ENCODE measurements at places on chromosomes 2 and 18. TPM values are rescaled to one million over a fixed set of nuclear protein-coding genes. Genes with fewer than 3 reads are reported as not detected.

Gene KCNE4
- not detected for total RNA-seq

Gene RGPD8
- total RNA-seq: 30.0 TPM

Gene MARCO
- not detected for total RNA-seq

Gene MYOM1
- total RNA-seq: 3.5 TPM

DNA sequence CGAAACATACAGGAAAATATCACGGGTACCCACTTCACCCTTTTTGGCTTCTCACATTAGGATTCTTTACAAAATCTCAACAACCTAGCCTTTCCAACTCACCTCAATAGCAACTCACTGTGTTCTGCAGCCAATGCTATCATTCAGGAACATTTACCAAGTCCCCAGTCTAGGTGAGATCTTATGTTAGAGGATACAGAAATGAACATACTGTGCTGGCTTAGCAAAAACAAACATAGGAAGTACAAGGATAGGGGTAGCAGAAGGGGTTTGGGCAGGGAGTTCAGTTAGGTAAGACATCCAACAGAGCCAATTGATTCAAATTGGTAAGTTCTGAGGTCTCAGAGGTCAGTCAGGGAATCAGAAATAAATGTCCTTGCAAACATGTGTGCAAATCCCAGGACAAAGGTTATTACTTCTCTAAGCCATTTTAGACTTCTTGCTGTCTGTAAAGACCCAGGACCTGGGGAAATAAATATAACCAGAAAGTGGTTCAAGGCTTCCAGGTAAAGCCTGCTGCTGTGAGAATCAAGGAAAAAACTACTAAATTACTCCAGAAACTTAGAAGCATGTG is 556.3 kb upstream of the CHAC2 start:
- no peaks in the 10 kb centered on the region for H3K27me3 ChIP-seq
- H3K4me1 ChIP-seq: no peaks in the 10 kb centered on the region
- no peak overlapping the region for H3K4me3 ChIP-seq
- H3K27ac ChIP-seq: no peak overlapping the region

- no peaks in the 10 kb centered on the region for H3K36me3 ChIP-seq
- no peak overlapping the region for H3K27ac ChIP-seq
- H3K27me3 ChIP-seq: no peaks in the 10 kb centered on the region
These were observed 398.2 kb upstream of the TRIB2 start for GRCh38 chr2:12318427-12319057.

GRCh38 chr18:10197097-10197496 is 257.3 kb upstream of the APCDD1 start:
- no peaks in the 10 kb centered on the region for H3K27me3 ChIP-seq
- H3K4me1 ChIP-seq: no peaks in the 10 kb centered on the region
- H3K36me3 ChIP-seq: no peaks in the 10 kb centered on the region
- no peak overlapping the region for H3K4me3 ChIP-seq

DNA sequence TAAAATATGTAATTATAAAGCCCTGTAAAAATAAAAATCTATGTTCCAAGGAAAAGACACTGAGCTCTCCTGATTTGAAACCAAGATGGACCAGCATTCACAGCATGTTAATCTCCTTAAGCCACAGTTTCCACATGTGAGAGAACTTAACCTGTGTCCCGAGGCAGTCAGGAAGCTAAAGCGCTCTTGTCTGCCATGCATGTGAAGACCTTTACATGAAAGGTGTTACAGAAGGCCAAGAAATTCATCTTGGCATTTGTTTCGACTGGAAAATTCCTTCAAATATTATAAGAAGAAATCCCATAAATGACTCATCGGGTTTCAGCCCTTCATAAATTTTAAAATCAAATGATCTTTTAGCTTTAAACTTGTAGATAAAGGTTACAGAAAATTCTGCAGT is 328.6 kb downstream of the CDH2 start:
- H3K36me3 ChIP-seq: no peaks in the 10 kb centered on the region
- no peak overlapping the region for H3K4me3 ChIP-seq
- H3K27ac ChIP-seq: no peak overlapping the region

- no peaks in the 10 kb centered on the region for H3K36me3 ChIP-seq
- no peaks in the 10 kb centered on the region for H3K27me3 ChIP-seq
- no peak for DNase-seq
- H3K4me1 ChIP-seq: no peaks in the 10 kb centered on the region
- H3K27ac ChIP-seq: no peak overlapping the region
These were observed 167.8 kb downstream of the PMAIP1 start for GRCh38 chr18:60067426-60068210.

DNA sequence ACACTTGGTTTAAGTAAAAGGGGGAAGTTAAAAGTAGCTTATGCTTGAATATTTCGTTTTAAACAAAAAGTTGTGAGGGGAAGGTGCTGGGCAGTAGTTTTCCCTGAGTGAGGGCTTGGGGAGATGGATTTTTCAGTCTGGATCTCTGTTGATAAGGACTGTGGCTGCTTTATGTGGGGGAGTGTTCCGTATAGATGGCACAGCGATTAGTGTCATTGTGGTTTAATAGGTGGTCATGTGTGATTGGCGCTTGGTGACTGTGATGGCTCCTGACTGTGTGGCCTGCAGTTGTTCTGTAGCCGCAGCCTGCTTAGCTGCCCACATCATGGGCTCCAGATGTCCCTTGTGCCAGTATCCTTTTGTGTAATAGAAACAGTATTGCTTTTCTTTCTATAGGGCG is 156.2 kb downstream of the WDSUB1 start:
- no peak for DNase-seq
- H3K27ac ChIP-seq: no peak overlapping the region
- H3K27me3 ChIP-seq: no peaks in the 10 kb centered on the region
- no peaks in the 10 kb centered on the region for H3K4me1 ChIP-seq

DNA sequence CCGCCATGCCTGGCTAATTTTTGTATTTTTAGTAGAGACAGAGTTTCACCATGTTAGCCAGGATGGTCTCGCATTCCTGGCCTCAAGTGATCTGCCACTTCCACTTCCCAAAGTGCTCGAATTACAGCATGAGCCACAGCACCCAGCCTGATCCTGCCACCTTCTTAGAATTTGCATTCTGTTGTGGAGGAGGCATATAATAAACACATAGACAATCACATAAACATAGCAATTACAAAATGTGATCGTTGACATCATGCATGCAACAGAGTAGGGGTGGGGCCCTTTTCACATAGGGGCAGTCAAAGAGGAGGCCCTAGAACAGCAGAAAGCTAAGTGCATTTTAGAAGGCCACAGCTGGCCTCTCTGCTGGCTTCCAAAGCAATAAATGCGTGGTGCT is 39.9 kb upstream of the TSPYL6 start:
- H3K4me3 ChIP-seq: no peak overlapping the region
- no peak overlapping the region for H3K27ac ChIP-seq
- DNase-seq: no peak
- H3K4me1 ChIP-seq: no peaks in the 10 kb centered on the region
- no peaks in the 10 kb centered on the region for H3K27me3 ChIP-seq

DNA sequence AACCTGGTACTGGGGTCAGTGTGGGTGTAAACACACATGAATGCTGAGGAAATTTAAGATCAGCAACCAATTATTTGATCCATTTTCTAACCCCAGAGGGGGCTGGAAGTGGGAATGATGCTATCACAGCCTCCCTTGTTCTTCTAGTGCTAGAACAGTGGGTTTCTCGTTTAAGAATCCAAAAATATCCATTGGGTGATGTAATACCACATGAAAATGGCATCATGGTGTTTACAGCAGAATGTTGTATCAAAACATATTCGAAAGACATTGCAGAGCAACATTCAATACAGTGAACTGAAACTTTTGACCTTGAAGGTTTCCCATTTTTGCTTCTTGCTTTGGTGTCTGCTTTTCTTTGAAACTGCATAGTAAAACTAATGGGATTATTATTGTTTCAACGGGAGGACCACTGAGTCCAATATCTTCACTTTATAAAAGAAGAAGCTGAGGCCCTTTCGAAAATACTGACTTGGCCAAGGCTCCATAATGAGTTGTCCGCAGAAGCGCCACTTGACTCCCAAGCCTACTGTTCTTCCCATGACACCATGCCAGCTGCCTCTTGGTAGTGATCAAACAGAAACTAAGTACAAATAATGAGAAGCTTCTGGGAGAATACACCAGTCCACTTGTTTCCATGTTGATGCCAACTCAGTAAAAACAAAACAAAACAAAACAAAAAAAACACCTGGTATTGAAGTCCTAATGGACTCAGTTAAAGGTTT is 106.1 kb downstream of the COLEC12 start:
- H3K27me3 ChIP-seq: peaks cover 4% of the 10 kb centered on the region
- H3K36me3 ChIP-seq: no peaks in the 10 kb centered on the region
- H3K27ac ChIP-seq: no peak overlapping the region
- no peaks in the 10 kb centered on the region for H3K4me1 ChIP-seq

- H3K4me1 ChIP-seq: no peaks in the 10 kb centered on the region
- no peak overlapping the region for H3K27ac ChIP-seq
- H3K27me3 ChIP-seq: no peaks in the 10 kb centered on the region
These were observed 181.1 kb upstream of the ACAA2 start for GRCh38 chr18:49994410-49994809.

DNA sequence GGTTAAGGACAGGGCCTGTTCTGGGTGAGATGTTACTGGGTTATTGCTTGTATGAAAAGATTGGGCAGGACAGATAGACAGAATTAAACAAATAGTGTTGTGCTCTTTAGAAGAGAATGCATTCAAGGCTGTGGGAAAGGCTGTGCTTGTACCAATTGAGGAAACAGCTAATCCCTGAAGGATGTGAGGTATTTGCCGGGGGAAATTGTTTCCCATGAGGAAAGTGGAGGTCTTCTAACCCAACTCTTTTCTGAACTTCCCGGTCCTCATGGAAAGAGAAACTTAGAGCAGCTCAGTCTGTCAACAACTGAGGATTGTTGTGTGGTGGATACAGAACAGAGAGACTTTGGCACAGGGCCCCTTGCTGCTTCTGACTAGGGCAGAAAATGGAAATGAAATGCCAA is 9.5 kb downstream of the SLC1A4 start:
- no peak overlapping the region for H3K4me3 ChIP-seq
- no peak overlapping the region for H3K27ac ChIP-seq
- no peaks in the 10 kb centered on the region for H3K4me1 ChIP-seq
- no peaks in the 10 kb centered on the region for H3K36me3 ChIP-seq
- DNase-seq: no peak

- DNase-seq: peak; percentile 15
- H3K4me1 ChIP-seq: no peaks in the 10 kb centered on the region
- no peak overlapping the region for H3K27ac ChIP-seq
- H3K36me3 ChIP-seq: no peaks in the 10 kb centered on the region
These were observed 81.9 kb downstream of the MEP1B start for GRCh38 chr18:32271672-32272208.

GRCh38 chr2:168895771-168896170 is 5.3 kb upstream of the G6PC2 start:
- H3K4me3 ChIP-seq: no peak overlapping the region
- peaks cover 2% of the 10 kb centered on the region for H3K4me1 ChIP-seq
- no peak for DNase-seq

- H3K4me3 ChIP-seq: no peak overlapping the region
- H3K27ac ChIP-seq: no peak overlapping the region
- H3K4me1 ChIP-seq: no peaks in the 10 kb centered on the region
- H3K36me3 ChIP-seq: no peaks in the 10 kb centered on the region
- DNase-seq: no peak
These were observed 200.7 kb upstream of the SOX11 start for GRCh38 chr2:5491523-5491922.

DNA sequence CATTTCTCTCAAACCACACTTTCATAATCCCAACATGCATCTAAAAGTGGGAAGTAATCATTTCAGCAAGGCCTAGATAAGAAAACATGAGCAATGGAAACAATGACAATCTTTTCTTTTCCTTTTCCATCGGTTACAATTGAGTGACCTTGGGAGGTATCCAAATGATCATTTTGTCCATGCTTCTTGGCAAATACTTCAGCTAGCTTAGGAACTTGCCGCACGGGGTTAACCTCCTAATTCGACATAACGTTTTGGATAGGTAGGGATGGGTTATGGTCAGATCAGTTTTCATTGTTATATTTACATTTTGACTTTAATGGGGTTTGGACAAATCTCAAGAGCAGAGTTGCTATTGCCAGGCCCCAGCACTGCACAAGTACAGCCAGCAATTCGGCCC is 4.6 kb upstream of the PTPRM start:
- no peak overlapping the region for H3K27ac ChIP-seq
- H3K4me1 ChIP-seq: no peaks in the 10 kb centered on the region
- peaks cover 5% of the 10 kb centered on the region for H3K27me3 ChIP-seq
- DNase-seq: no peak

DNA sequence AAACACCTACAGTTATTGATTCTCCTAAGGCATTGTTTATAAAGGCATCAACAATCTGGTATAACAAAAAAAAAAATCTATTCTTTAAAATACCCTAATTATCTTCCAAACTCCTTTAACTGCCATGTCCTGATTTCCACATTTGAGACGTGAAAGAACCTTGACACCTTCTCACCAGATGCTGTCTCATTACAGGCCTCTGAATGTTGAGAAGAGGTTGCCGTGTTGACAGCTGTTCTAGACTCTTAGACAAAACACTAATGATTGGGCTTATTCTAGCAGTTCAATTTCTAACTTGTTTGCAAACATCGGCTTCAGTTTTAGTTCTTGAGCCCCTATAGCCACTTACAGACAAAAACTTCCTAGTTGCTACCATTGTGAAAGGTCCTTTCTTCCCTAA is 988.8 kb downstream of the LRP1B start:
- no peaks in the 10 kb centered on the region for H3K27me3 ChIP-seq
- H3K27ac ChIP-seq: no peak overlapping the region
- no peaks in the 10 kb centered on the region for H3K4me1 ChIP-seq

- DNase-seq: no peak
- H3K36me3 ChIP-seq: no peaks in the 10 kb centered on the region
- H3K27me3 ChIP-seq: no peaks in the 10 kb centered on the region
- H3K4me1 ChIP-seq: peaks cover 16% of the 10 kb centered on the region
These were observed 4.0 kb downstream of the TSGA10 start for GRCh38 chr2:99150706-99151105.

GRCh38 chr2:102282678-102283091 is 28.7 kb upstream of the IL1RL1 start:
- H3K4me1 ChIP-seq: no peaks in the 10 kb centered on the region
- H3K27me3 ChIP-seq: no peaks in the 10 kb centered on the region
- no peaks in the 10 kb centered on the region for H3K36me3 ChIP-seq
- DNase-seq: no peak

DNA sequence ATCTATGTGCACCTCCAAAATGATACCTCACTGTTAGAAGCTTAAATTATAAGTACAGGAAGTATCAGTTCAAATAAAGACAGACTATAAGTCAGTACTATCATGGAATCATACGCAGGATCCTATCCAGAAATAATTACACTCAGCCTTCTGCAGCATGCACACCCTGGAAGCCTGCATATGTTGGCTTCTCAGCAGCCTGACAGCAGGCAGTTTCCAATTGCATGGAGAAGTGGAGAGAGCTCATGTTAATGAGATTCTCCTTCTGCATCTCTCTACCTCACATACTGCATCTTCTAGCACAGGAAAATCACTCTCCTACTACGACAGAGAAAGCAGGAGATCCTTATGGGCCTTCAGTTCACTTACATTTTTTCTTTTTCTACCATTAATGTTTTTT is 20.5 kb downstream of the NR4A2 start:
- H3K36me3 ChIP-seq: no peaks in the 10 kb centered on the region
- H3K27me3 ChIP-seq: no peaks in the 10 kb centered on the region
- H3K27ac ChIP-seq: no peak overlapping the region
- DNase-seq: no peak
- no peak overlapping the region for H3K4me3 ChIP-seq
- H3K4me1 ChIP-seq: no peaks in the 10 kb centered on the region
